ENCODE measurements at places on chromosomes 13 and 19. TPM values are rescaled to one million over a fixed set of nuclear protein-coding genes. Genes with fewer than 3 reads are reported as not detected.

The CYP2F1 gene
- not detected for total RNA-seq

DNA sequence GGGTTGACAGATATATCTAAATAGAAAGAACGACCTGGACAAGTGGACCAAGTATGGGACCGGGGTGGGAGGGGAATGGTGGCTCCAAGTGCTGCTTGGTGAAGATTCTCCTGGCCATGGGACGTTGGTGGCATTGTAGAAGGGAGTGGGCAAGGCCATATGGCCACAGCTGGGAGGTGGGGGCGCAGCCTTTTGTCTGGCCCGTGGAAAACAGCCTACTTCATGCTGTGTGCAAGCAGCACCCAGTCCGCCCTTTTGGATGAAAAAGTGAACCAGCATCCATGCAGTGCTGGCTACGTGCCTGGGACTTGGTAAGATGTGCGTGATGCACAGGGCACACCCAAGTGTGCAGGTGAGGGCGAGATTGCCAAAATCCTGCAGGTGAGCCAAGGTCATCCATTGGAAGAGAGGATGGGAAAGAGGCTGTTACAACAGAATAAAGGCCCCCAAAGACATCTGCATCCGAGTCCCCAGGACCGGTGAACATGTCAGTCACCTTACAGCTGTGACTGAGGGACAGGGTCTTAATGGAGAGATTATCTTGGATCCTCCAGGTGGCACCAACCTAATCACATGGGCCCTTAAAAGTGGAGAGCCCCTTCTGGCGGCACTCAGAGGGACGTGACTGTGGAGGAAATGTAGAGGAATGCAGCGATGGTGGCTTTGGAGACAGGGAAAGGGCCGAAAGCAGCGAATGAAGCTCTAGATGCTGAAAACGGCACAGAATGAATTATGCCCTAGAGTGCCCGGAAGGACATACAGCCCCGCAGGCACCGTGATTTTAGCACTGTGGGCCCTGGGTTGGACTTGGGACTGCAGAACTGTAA, 40.8 kb downstream of the TEX29 start:
- peaks cover 2% of the 10 kb centered on the region for H3K27me3 ChIP-seq
- no peaks in the 10 kb centered on the region for H3K36me3 ChIP-seq
- no peaks in the 10 kb centered on the region for H3K4me1 ChIP-seq
- no peak overlapping the region for H3K27ac ChIP-seq

GRCh38 chr19:48817585-48818124, 6.8 kb upstream of the BCAT2 start:
- no peaks in the 10 kb centered on the region for H3K4me1 ChIP-seq
- H3K4me3 ChIP-seq, result no peak overlapping the region
- H3K27ac ChIP-seq, result no peak overlapping the region
- no peaks in the 10 kb centered on the region for H3K27me3 ChIP-seq

DNA sequence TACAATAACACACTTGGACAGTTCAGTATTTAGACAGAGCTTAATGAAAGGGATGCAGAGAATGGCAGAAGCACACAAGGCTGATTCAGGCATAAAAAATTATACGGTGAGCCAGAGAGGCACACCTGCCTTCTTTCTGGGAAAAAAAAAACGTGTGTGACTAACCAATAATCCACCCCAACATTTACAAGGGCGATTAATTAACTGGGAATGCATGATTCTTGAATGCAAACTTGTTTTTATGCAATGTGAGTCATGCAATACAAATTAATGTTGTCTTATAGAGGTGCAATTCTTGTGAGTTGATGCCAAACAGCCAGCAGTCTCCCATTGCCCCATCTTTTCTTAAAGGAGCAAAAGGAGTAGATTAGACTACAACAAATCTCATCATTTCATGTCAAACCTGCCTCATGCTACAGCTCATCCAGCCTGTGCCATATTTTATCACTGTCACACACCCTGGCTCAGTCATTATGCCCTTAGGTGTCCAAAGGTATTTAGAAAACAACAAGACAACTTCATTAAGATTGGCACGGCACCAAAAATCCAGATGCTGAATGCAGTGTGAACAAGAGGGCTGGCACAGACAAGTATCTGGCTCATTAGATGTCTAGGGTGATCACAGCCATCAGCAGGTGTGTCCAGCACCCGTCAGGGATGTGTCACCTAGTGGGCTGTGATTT, 721.1 kb downstream of the EFNB2 start:
- DNase-seq, result no peak
- H3K4me1 ChIP-seq, result no peaks in the 10 kb centered on the region
- no peaks in the 10 kb centered on the region for H3K36me3 ChIP-seq
- no peak overlapping the region for H3K4me3 ChIP-seq

DNA sequence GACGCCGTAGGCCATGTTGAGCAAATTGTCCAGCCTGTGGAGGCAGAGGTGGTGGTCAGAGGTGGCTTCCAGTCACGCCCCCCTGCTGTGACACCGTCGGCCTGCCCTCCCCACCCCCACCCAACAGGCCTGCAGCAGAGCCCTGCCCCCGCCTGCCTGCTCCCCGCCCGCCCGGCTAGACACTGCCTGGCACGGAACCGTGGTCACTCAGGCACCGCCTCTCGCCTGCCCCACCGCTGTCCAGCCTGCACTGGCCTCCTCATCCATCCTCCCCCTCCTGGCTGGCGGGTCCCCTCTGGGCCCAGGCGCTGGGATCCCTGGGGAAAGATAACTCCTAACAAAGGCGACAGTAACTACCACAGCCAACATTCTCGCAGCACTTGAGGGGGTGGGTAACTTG, 21.7 kb downstream of the PRKCSH start:
- no peak overlapping the region for H3K27ac ChIP-seq
- H3K27me3 ChIP-seq, result no peaks in the 10 kb centered on the region
- H3K36me3 ChIP-seq, result no peaks in the 10 kb centered on the region
- H3K4me1 ChIP-seq, result no peaks in the 10 kb centered on the region
- DNase-seq, result no peak
